ENCODE measurements at places on chromosomes 6 and 20. TPM values are rescaled to one million over a fixed set of nuclear protein-coding genes. Genes with fewer than 3 reads are reported as not detected.
A peak's percentile ranks its signal among the peaks of the same experiment; 100 is the strongest.

DNA sequence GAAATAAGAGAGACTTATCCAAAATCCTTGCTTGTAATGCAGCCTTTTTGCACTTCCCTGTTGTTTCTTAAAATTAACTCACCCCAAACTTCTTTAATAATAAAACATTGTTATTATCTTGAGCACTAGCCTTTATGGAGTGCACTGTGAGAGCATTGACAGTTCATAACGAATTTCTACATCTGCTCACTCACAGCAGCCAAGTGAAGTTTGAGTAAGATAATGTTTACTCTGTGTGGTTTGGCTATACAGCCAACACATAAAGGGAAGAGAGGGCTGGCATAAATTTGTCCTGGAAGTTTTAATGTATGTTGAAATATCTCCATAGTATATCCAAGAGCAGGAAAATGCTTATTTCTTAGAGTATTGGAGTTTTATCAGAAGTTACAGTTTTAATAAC is 227.9 kb downstream of the FRK start:
- no peaks in the 10 kb centered on the region for H3K27me3 ChIP-seq
- no peaks in the 10 kb centered on the region for H3K4me1 ChIP-seq
- H3K36me3 ChIP-seq = no peaks in the 10 kb centered on the region
- H3K27ac ChIP-seq = no peak overlapping the region

- peak overlapping the region; percentile 43 for H3K27ac ChIP-seq
- H3K36me3 ChIP-seq = no peaks in the 10 kb centered on the region
- no peak for DNase-seq
- peak overlapping the region; percentile 64 for H3K4me3 ChIP-seq
- H3K4me1 ChIP-seq = peaks cover 13% of the 10 kb centered on the region
Measured at GRCh38 chr6:134630508-134631121, 312.7 kb upstream of the SGK1 start.

- no peaks in the 10 kb centered on the region for H3K36me3 ChIP-seq
- H3K4me3 ChIP-seq = no peak overlapping the region
- H3K4me1 ChIP-seq = peaks cover 2% of the 10 kb centered on the region
- no peak for DNase-seq
Measured at GRCh38 chr6:5626727-5627426, 365.6 kb downstream of the FARS2 start.

The CNBD2 gene
- total RNA-seq = 2.8 TPM

GRCh38 chr6:88006557-88006956 is 41.1 kb upstream of the SPACA1 start:
- no peaks in the 10 kb centered on the region for H3K36me3 ChIP-seq
- H3K4me3 ChIP-seq = no peak overlapping the region
- no peak overlapping the region for H3K27ac ChIP-seq
- H3K4me1 ChIP-seq = no peaks in the 10 kb centered on the region
- H3K27me3 ChIP-seq = no peaks in the 10 kb centered on the region
- DNase-seq = no peak

GRCh38 chr6:246352-246751 is 45.9 kb upstream of the DUSP22 start:
- no peaks in the 10 kb centered on the region for H3K36me3 ChIP-seq
- H3K27me3 ChIP-seq = no peaks in the 10 kb centered on the region
- DNase-seq = no peak
- no peak overlapping the region for H3K4me3 ChIP-seq

The MYH7B gene
- total RNA-seq = 0.25 TPM

The MCHR2 gene
- not detected for total RNA-seq

DNA sequence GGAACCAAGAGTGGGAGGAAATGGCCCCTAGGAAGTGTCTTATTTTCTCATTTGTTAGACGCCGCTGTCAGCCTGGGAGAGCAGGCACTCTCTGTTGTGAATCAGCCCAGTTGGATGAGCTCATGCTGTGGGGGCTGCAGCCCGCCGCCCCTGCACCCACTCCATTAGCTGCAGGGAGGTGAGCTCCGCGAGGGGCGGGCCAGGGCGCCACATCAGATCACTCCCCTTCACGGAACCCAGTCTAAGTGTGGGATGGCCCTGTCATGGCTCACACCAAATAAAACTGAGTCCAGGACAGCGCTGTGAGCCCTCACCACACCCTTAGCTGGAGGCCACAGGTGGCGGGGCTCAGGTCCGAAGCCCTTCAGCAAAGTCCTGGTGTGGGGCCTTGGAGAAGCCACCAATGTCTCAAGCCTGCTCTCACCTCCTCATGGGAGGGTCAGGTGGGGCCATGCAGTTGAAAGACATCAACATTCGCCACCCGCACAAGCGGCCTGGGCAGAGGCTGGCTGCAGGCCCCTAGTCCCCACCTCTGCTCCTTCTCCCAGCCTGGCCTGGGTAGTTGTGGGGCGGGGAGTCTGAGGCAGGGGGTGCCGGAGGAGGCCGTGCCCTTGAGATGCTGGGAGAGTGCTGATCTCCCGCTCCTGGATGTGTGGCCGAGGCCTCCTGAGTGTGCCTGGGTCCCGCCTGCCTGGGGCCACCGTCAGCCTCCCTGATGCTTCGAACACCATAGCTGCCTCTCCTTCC is 66.2 kb upstream of the SLCO4A1 start:
- H3K4me3 ChIP-seq = no peak overlapping the region
- no peaks in the 10 kb centered on the region for H3K27me3 ChIP-seq
- H3K4me1 ChIP-seq = no peaks in the 10 kb centered on the region
- H3K36me3 ChIP-seq = no peaks in the 10 kb centered on the region
- DNase-seq = no peak
- no peak overlapping the region for H3K27ac ChIP-seq

The GPR6 gene
- not detected for total RNA-seq

The PMEPA1 gene
- 0.61 TPM for total RNA-seq

- H3K4me3 ChIP-seq = no peak overlapping the region
- no peak for DNase-seq
- H3K4me1 ChIP-seq = no peaks in the 10 kb centered on the region
- H3K36me3 ChIP-seq = no peaks in the 10 kb centered on the region
- no peak overlapping the region for H3K27ac ChIP-seq
Measured at GRCh38 chr6:55841341-55841740, 34.0 kb downstream of the BMP5 start.

The TRIM31 gene
- 0.79 TPM for total RNA-seq

The MATN4 gene
- not detected for total RNA-seq

GRCh38 chr6:150195996-150196417 is 53.2 kb downstream of the PPP1R14C start:
- no peak for DNase-seq
- H3K4me3 ChIP-seq = no peak overlapping the region
- H3K27ac ChIP-seq = no peak overlapping the region
- no peaks in the 10 kb centered on the region for H3K27me3 ChIP-seq
- no peaks in the 10 kb centered on the region for H3K36me3 ChIP-seq

DNA sequence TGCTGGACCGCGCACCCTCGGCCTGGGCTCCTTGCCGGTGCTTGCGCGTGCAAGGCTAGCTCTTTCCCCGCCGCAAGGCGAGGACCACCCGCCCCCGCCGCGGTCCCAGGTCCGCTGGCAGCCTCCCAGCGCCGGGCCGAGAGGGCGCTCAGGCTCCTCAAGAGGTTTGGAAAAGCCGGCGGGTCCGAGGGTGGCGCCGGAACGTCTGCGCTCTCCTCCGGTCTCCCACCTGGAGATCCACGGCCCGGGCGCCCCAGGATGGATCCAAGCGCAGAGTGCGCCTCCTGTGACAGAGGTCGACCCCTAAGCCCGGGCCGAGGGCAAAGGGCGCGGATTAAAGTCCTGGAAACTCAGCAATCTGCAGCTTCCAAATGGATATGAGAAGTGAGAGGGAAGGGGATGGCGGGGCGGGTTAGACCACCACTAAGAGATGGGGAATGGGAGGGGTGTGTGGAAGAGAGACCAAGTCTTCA is 575 bp upstream of the MICAL1 start:
- no peak for DNase-seq
- no peak overlapping the region for H3K27ac ChIP-seq
- H3K4me1 ChIP-seq = peaks cover 15% of the 10 kb centered on the region
- peak overlapping the region; percentile 27 for H3K4me3 ChIP-seq

The OR2H1 gene
- total RNA-seq = not detected

DNA sequence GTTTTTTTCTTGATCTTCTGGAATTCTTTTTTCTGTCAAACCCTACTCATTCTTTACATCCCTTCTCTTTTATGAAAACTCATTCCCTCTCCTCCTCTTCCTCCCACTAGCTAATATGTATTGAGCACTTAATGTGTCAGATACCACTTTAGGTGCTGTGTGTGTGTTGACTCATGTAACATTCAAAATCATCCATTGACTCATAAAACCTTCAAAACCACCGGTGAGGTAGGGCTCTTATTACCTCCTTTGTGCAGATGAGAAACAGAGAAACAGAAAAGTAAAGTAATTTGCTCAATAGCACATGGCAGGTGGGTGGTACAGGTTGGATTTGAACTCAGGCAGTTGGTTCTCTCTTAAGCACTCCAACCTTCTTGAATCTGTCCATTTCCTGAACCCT is 136.3 kb upstream of the NEDD9 start:
- no peaks in the 10 kb centered on the region for H3K27me3 ChIP-seq
- peaks cover 29% of the 10 kb centered on the region for H3K4me1 ChIP-seq
- no peak for DNase-seq
- H3K4me3 ChIP-seq = no peak overlapping the region

GRCh38 chr20:40446888-40447287 is 242.1 kb downstream of the MAFB start:
- H3K27me3 ChIP-seq = no peaks in the 10 kb centered on the region
- H3K27ac ChIP-seq = no peak overlapping the region
- DNase-seq = no peak
- H3K4me1 ChIP-seq = no peaks in the 10 kb centered on the region
- no peaks in the 10 kb centered on the region for H3K36me3 ChIP-seq

The BCKDHB gene
- total RNA-seq = 34.3 TPM

- no peak overlapping the region for H3K4me3 ChIP-seq
- no peak overlapping the region for H3K27ac ChIP-seq
- H3K27me3 ChIP-seq = no peaks in the 10 kb centered on the region
- H3K36me3 ChIP-seq = no peaks in the 10 kb centered on the region
- no peak for DNase-seq
Measured at GRCh38 chr6:43765776-43766499, 4.1 kb upstream of the VEGFA start.

The HLA-DOA gene
- 3.0 TPM for total RNA-seq

The RIMS1 gene
- total RNA-seq = 0.09 TPM

The PTPRT gene
- 2.8 TPM for total RNA-seq

DNA sequence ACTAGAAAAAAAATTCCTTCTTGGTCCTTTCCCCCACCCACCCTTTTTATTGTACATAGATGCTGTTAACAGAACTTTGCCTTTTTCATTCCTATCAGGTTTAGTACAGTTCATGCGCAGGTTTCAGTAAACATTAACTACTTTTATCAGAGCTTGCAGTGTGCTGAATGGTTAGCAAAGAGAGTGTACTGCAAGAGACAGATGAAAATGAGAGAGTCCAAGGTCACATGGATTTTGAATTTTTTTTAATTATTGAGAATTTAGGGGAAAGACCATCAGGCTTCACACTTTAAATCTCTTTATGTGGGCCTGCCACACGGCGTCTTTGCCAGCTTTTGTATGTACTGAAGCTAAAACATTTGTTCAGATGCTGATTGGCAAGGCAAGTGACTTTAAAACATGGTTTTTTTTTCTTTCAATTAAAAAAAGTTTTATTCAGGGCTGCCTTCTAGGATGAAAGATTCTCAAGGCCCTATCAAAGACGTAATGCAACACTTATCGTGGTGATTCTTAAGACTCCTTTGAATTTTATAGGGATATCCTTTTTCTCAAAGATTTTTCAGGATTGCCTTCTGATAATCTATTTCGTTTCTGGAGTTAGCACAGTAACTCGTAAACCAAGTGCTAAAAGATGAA is 32.2 kb downstream of the RREB1 start:
- no peak for DNase-seq
- H3K27me3 ChIP-seq = no peaks in the 10 kb centered on the region
- H3K4me1 ChIP-seq = peaks cover 56% of the 10 kb centered on the region
- peak overlapping the region; percentile 92 for H3K27ac ChIP-seq

DNA sequence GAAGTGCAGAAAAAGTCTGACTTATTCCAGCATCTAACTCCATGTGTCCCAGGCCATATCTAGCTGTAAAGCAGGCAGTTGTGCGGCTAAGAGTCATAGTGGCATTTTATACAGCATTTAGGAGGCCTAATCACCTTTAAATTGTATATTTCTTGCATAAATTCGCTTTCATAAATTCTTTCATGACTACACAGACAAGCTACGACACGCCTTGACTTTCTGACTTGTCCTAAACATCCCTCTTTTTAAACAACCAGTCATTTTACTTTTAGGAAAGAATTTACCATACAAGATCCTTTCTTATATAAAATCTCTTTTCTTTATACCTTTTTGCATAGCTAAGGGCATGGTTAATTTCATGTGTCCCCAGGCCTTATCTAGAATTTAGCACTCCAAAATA is 81.7 kb upstream of the THBS2 start:
- H3K27ac ChIP-seq = no peak overlapping the region
- H3K27me3 ChIP-seq = peaks cover 3% of the 10 kb centered on the region
- no peaks in the 10 kb centered on the region for H3K36me3 ChIP-seq
- no peaks in the 10 kb centered on the region for H3K4me1 ChIP-seq

The PDE10A gene
- 0.70 TPM for total RNA-seq

DNA sequence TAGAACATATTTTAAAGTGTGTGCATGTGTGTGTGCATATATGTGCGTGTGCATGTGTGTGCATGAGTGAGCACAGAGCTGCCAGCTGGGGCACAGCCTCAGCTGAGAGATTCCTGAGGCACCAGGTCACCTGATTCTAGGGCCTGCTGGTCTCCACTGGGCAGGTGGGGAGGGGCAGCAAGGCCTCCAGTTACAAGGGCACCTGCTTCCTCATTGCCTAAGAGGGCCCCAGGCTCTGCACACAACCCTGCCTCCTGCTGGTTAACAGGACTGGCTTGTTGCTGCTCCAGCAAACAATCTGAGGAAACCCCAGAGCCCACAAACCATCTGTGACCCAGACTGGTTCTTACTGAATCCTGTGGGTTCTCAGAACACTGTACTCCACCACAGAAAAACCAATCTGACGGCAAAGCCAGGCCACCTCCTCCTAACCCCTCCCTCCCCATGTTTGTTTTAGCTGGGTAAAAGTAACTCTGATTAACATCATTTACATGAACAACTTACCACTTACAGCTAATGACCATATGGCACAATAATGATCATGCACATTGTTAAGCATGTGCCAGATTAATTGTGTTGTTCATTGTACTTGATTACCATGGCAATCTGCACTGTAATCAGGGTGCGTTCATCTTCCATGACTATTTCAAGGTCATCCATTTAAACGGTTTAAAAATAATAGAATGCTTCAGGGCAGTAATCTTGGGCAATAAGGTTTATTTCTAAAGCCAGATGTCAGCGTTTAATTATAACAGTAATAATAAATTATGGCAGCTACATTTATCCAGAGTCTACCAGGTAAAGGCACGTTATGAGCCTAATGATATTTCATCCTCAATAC is 23.1 kb upstream of the UBE2J1 start:
- no peaks in the 10 kb centered on the region for H3K4me1 ChIP-seq
- H3K36me3 ChIP-seq = no peaks in the 10 kb centered on the region
- no peak overlapping the region for H3K27ac ChIP-seq
- DNase-seq = no peak
- no peaks in the 10 kb centered on the region for H3K27me3 ChIP-seq

The ENPP4 gene
- 5.8 TPM for total RNA-seq

The RNF114 gene
- 87.9 TPM for total RNA-seq

The CRISP2 gene
- total RNA-seq = not detected

DNA sequence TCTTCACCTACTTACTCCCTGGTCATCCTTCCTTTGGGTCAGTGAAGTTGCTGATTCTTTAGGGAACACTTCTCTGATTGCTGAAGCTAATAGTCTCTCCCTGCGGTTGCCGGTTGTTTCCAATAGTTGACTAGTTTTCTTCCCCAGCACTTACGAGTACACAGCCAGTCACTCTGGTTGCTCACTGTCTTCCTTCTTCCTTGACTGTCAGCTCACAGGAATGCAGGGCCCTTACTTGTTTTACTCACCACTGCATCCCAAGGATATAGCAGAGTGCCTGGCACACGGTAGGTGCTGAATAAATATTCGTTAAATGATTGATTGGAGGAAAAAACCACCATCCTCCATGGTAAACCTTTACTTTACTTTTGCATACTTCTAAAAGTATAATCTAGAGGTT is 345.0 kb downstream of the QKI start:
- no peaks in the 10 kb centered on the region for H3K27me3 ChIP-seq
- H3K36me3 ChIP-seq = no peaks in the 10 kb centered on the region
- H3K4me1 ChIP-seq = no peaks in the 10 kb centered on the region
- H3K4me3 ChIP-seq = no peak overlapping the region
